Mesenteric fat pad (tissue), 1 donor: ENCODE measurements at places on chromosomes 4 and X. TPM values are rescaled to one million over a fixed set of nuclear protein-coding genes. Genes with fewer than 3 reads are reported as not detected.

The TMPRSS11A gene
- not detected for total RNA-seq

The ARHGAP10 gene
- total RNA-seq, result 43.4 TPM

The CFAP299 gene
- not detected for total RNA-seq

The PFKFB1 gene
- 18.5 TPM for total RNA-seq

The GPRASP1 gene
- total RNA-seq, result 4.0 TPM

The DTHD1 gene
- total RNA-seq, result 0.39 TPM

The PAGE2 gene
- total RNA-seq, result not detected

The CXCL1 gene
- total RNA-seq, result 9.5 TPM

The PDLIM3 gene
- total RNA-seq, result 58.5 TPM

The RASGEF1B gene
- 32.5 TPM for total RNA-seq

The AWAT2 gene
- not detected for total RNA-seq

The DCAF12L1 gene
- total RNA-seq, result not detected

The ARR3 gene
- not detected for total RNA-seq

The PRAF2 gene
- 20.7 TPM for total RNA-seq

The CXCL11 gene
- not detected for total RNA-seq

DNA sequence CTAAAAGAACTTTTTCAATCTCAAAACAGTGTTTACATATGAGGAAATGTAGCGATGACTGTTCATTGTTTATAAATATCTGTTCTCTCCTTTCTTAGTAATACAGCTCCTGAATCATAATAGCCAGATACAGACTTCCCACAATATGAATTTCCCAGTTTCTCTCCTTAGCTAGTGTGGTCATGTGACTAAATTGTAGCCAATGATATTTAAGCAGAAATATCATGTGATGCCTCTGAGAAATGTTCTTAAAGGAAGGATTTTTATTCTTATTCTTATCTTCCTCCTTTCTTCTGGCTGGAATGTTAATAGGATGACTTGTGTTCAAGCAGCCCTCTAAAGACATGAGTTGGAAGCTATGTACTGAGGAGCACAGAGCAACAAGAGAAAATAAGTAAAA is 383.7 kb upstream of the ATOH1 start:
- DNase-seq, result no peak

GRCh38 chr4:186298031-186298647 is 32.1 kb downstream of the F11 start:
- DNase-seq, result no peak

- no peak for DNase-seq
These were observed 511 bp downstream of the GABRB1 start for GRCh38 chr4:47031751-47032404.

DNA sequence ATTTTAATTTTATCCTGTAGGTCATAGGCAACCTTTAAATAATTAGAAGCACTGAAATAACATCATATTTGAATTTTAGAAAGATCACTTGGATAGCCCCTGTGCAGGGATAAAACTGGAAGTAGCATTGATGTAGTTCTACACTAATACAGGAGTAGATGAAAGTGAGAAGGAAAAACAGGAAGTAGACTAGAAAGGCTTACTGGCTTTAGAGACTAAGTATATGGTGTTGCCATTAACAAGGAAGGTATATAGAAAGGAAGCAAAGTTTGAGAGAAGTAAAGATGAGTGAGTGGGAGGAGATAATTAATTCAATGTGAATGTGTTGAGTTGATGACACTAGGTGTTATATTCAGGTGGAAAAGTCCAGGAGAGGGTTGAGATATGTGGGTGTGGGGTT is 73.1 kb upstream of the EPGN start:
- DNase-seq, result no peak

- no peak for DNase-seq
These were observed 72.8 kb downstream of the MANBA start for GRCh38 chr4:102687982-102688433.

- no peak for DNase-seq
These were observed 101.1 kb upstream of the SHISA3 start for GRCh38 chr4:42296196-42296595.

- DNase-seq, result no peak
These were observed 26.4 kb downstream of the KIAA1210 start for GRCh38 chrX:119101168-119101567.

DNA sequence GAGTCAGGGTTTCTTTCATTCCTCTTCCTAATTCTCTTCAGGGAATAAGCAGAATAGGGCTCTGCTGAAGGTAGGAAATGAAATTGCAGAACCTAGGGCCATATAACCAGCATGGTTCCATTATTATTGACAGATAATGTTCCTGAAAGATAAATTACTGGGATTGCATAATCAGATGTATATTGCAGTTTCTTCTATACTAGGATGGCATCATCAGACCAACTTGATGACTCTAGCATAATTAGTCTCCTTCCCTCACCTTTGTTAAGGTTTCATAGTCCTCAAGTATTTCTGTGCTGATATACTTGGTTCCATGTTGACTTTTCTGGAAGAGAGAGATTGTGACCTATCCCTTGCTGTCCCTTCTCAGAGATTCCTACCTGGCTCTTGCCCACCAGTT is 492.3 kb upstream of the LCORL start:
- DNase-seq, result no peak

GRCh38 chr4:15164571-15164970 is 162.3 kb downstream of the CPEB2 start:
- no peak for DNase-seq

- no peak for DNase-seq
These were observed 63.8 kb upstream of the TAPT1 start for GRCh38 chr4:16289897-16290554.

DNA sequence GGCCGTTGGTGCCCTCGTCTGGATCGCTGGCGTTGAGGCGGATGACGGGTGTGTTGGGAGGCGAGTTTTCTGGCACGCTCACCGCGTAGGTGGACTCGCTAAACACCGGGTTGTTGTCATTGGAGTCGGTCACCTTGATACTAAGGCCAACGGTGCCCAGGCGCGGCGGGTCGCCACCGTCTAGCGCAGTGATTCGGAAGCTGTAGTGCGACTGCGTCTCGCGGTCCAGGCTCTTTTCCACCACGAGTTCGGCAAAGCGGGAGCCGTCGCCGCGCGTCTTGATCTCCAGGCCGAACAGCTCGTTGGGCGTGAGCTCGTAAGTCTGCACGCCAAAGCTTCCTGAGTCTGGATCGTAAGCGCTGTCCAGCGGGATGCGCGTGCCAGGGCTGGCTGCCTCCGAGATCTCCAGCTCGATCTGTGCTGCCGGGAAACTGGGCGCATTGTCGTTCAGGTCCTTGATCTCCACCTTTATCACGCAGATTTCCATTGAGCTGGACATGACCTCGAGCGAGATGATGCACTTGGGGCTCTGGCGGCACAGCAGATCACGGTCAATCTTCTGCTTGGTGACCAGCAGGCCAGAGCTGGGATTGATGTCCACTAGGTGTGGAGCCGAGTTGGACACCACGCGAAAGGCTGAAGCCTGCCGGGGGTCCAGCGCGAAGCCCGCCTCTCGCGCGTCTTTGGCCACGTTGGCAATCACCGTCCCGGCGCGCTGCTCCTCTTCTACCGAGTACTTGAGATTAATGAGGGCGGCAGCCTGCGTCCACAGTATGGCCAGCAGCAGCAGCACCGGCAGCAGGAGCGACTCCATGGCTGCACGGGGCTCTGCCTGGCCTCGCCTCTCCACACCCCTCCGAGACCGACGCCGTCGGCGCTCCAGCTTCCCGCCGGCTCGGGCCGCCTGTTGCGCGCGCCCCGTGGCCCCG is 2.0 kb downstream of the PCDH19 start:
- no peak for DNase-seq

DNA sequence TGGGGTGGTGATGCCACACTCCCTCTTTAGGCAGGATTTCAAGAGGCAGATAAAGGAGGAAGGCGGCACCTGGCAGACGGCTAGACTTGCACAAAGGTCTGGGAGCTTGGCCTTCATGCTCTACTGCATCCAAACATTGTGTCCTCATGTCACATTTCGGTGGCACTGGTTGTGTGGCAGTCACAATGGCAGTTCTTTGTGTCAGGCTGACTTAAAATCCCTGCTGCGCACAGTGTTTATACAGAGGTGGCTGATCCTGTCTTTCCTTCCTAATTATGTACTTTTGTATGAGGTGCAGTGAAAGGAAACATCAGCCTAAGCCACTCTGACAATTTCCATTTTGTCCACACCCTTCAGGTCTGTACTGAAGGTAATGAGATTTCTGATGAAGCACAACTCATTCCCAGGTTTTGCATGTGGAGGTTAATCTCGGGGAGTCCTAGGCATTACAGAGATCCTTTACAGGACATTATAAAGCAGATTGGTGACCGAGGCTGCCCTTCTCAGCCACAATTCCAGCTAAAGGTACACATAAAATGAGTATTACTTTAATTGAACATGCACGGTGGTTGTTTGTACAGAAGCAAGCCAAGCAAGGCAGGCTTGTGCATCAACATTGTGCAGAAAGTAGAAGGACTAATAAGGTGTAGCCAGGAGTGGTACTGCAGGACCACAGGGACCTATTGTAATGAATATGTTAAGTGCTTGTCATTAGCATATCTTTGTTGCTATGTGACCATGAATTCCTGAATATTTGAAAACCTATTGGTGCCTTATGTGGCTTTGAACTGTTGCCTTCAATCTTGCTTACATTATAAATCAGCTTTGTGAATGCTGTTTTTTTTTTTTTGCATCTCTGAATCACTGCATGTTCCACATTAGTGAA is 147.6 kb downstream of the STK32B start:
- no peak for DNase-seq

GRCh38 chr4:147840838-147841738 is 109.2 kb downstream of the ARHGAP10 start:
- DNase-seq, result no peak

- no peak for DNase-seq
These were observed 440.1 kb downstream of the AFF2 start for GRCh38 chrX:148940411-148940996.

GRCh38 chrX:68631336-68631735 is 16.1 kb upstream of the STARD8 start:
- DNase-seq, result no peak

GRCh38 chr4:155572106-155572703 is 94.4 kb upstream of the GUCY1A1 start:
- no peak for DNase-seq

- no peak for DNase-seq
These were observed 4.9 kb downstream of the CDKN2AIP start for GRCh38 chr4:183449193-183449882.

DNA sequence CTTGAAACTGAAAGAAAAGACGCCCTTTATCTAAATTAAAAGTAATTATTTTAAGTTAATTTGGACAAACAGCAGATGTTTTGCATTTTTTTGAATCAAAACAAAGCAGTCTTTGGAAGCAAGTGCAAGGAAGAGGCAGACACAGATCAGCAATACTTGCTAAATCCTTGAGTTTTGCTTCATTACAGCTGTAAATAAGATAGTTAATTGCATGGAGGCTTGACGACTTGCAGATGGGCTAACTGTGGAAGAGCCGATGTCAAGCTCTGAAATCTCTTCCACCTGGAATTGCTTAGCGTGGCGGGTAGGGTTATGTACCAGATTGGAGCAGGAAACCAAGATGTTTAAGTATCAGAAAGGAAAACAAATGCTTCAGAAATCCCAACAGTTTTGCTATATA is 148.8 kb downstream of the POLA1 start:
- DNase-seq, result no peak

DNA sequence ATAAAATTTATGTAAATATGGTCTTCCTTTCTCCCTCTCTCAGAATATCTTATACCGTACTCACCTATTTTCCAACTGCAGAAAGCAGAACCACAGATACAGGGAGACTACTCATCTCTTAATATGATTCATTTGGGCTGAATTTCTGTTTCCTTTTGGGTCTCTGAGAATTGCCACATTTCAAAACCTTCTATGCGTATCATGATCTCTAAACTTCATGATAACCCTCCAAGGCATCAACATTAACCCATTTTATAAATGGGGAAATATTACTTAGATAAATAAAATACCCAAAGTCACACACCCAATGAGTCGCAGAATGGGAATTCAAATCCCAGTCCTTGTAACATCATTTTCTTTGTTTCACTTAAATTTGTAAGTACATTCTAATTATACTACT is 16.6 kb upstream of the PRDM8 start:
- DNase-seq, result no peak

DNA sequence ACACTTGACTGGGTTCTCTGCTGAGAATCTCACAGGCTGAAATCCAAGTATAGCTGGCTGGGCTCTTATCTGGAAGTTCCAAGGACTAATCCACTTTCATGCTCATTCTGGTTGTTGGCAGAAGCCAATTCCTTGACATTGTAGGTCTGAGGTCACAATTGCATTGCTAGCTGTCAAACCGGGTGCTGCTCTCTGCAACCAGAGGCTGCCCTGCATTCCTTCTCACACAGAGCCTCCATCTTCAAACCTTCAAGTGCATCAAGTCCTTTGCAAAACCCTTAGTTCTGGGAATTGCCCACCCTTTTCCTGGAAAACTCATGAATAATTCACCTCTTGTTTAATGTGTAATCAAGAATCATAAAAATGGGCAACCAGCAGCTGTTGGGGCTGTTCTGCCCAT is 404.2 kb downstream of the KCNIP4 start:
- no peak for DNase-seq

DNA sequence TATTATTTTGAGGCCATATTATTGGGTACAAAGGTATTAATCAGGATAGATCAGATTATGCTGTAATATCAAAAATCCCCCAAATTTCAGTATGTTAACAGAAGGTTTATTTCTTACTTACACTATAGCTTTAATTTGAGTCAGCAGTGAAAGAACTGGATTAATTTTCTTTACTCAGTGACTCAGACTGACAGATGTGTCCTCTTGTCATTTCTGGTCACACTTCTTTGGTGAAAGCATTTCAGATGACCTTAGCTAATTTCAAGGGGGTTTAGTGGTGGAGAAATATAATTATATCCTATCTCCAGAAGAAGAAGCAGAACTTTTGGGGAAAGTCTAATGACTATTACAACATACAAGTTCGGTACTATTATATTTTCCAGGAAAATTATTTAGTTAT is 12.4 kb downstream of the DDIT4L start:
- DNase-seq, result no peak

DNA sequence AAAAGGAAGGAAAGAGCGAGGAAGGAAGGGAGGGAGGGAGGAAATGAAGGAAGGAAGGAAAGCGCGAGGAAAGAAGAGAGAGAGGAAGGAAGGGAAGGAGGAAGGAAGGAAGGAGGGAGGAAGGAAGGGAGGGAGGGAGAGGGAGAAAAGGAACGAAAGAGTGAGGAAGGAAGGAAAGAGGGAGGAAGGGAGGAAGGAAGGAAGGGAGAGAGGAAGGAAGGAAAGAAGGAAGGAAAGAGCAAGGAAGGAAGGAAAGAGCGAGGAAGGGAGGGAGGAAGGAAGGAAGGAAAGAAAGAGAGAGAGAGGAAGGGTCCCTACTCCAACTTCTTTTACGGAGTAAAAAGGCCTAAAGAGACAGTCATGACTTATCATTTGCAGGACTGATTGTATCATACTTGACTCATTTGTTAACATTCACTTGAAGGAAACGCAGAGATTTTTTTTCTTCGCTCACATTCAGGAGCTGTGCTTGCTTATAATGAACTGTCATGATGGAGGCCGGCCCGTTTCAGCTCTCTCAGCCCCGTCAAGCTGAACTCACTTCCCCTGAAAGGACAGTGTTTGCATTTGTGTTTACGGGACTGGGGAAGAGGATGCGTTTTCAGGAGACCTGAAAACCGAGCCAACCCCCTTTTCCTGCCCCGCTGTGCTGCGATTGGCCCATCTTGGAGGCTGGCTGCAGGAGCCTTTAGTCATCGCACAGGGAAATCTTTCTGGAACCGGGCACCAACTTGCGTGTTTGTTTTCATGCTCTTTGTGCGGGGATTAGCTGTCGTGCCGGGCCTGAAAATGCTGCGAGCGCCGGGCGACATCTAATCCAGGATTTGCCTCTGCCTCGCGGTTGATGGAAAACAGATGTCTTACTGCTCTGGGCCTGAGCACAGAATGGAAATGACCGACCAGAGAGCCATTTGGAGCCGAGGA is 17.8 kb downstream of the TRIM2 start:
- no peak for DNase-seq

- DNase-seq, result no peak
These were observed 38.1 kb upstream of the ARSH start for GRCh38 chrX:2967998-2968909.
